ENCODE measurements at places on chromosomes 2 and 18.

DNA sequence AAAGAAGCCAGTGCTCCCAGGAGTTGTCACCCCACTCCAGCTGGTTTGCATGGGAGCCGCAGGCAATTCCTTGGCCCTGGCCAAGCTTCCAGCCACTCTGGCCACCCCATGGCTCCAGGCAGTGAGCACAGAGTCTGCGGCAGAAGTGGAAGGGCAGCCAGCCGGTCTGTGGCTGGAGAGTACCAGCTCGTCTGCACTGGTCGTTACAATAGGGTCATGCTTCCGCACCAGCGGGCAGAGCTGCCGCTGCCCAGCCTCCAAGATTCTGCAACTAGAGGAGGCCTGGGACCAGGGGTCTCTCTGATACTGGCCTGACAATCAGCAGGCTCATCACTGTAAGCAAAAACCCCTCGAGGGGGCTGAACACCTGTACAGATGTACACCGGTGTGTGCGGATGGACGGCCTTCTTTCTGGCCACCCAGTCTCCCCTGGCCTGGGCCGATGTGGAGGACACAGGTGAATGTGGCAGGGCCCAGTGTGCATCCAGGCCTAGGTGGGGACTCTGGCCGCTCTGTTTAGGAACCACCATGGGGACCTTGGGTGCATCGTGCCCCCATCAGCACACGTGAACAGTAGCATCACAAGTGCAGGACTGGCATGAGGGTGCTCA, 51.9 kb upstream of the ODC1 start:
- no peak for DNase-seq

DNA sequence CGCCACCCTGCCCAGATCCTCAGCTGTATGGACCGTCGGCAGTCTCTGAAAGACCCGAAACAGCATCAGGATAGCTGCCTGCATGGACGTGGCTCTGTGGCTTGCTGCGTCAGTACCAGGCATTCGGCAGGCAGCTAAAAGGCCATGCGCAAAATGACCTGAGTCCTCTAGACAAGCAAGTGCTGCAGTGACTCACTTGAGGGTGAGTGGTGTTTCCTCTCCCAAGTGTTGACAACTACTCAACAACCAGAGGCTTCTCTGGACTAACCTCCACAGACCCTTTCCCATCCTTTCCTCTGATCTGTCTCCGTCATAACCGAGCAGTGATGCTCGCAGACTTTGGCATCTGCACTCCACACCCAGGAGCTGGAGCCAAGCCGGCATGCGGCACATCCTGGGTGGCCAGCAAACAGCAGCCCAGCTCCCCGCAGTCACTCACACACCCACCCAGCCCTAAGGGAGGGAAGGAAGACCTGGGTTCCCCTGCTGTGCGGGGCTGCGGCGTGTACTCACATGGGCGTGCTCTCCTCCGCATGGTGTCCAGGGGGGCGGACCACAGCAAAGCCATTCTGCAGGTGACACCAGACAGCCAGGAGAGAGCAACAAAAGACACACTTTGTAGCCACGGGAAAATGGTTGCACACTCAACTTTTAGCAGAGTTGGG, 239.3 kb downstream of the TWIST2 start:
- DNase-seq, result no peak

DNA sequence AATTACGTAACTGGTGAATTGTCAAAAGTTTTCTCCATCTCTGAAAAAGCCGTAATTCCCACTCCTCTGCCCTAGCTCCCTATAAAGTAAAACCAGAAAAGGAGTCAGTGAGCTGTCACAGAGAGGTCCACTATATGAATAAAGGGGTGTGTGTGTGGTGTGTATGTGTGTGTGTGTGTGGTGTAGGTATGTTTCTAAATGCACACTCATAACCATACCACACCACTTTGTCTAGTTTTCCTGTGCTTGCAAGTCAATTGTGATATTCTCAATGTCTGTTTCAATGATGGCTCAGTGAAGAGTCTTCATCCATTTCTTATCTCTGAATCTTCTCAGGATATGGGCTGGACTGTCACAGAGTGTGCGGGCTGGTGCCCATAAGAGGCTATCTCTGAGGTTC, 54.8 kb upstream of the CCDC68 start:
- no peak for DNase-seq

DNA sequence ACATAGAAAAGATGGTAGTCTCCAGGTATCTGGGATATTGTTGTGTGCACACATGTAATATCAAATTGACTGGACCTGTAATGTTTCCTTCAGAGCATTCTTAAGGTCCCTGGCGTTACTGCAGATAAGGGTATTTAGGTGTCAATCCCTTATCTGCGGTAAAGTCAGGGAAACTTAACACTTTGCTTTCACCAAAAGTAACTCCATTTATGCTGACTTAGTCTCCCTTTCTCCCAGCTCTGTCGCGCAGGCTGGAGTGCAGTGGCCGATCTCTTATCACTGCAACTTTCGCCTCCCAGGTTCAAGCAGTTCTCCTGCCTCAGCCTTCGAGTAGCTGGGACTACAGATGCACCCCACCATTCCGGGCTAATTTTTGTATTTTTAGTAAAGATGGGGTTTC, 1.8 kb downstream of the CNNM3 start:
- no peak for DNase-seq

DNA sequence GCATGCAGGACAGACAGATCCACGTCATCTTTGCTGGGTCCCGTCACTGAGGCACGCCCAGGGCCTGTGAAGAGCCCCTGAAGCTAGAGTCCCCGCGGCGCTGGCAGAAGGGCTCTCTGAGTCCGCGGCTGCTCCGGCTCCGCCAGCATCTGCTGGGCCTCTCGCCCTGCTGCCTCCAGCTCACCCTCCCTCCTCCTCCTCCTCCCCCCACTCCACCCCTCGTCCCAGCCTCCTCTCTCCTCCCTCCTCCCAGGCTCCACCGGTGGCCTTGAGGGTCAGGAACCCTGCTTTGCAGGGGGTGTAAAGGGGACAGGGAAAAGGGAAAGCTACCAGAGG, at the start of gene TNS1:
TNS1 (minus strand) TSS at position 151 of the 336 bp plus-strand sequence; CDS start at position 28, 123 bp downstream.
- DNase-seq, result no peak

GRCh38 chr2:68190991-68191731, 33.5 kb downstream of the PNO1 start:
- DNase-seq, result no peak

DNA sequence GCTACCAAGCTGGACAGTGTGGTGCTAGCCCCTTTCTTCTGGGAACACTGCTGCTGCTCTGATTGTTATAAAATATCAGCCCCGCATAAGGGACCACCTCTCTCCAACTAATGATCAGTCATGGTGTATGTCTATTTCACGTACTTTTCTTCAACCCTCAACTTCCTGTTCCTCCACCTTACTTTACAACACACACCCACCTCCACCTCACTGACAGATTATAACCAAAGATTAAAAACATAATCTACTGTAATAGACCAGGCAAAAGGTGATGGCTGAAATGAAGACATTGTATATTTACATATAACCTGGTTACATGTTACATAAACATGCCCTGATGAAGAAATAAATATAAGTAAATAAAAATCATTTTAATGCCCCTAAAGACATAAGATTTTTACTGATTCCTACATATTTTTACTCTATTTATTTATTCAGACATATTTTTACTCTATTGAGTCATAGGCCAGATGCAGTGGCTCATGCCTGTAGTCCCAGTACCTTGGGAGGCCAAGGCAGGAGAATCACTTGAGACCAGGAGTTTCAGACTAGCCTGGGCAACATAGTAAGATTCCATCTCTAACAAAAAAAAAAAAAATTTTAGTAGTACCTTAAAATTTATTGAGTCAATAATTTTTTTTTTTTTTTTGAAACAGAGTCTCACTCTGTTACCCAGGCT, 12.8 kb downstream of the STK39 start:
- DNase-seq, result no peak

DNA sequence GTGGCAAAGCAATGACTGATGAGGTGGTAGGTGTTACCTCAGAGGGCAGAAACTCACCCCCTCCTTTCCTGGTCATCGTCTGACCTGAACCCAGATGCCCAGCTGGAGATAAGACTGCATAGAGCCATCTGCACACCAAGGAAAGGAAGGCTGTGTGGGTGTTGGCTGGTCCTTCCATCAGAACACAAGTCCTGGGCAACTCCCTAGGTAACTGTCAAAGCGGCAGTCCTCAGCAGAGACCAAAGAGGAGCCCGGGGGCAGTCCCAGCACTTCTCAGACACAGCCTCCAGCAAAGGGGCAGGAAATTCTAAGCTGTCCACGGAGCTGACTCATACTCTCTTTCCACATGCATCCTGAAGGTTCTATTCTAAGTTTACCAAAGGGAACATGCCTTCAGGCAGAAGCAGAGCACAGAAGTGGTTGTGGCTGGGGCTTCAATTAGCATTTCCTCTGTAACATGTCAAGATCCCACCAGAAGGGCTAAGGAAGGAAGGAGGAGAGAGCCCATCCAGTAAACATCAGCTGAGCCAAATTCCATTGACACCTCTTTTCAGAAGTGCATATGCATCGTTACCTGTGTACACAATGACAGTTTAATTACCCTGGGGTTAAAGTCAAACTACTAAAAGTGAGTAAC, 54.7 kb downstream of the SPRED2 start:
- DNase-seq, result no peak

GRCh38 chr2:148402786-148403185, 241.8 kb upstream of the EPC2 start:
- DNase-seq, result no peak

DNA sequence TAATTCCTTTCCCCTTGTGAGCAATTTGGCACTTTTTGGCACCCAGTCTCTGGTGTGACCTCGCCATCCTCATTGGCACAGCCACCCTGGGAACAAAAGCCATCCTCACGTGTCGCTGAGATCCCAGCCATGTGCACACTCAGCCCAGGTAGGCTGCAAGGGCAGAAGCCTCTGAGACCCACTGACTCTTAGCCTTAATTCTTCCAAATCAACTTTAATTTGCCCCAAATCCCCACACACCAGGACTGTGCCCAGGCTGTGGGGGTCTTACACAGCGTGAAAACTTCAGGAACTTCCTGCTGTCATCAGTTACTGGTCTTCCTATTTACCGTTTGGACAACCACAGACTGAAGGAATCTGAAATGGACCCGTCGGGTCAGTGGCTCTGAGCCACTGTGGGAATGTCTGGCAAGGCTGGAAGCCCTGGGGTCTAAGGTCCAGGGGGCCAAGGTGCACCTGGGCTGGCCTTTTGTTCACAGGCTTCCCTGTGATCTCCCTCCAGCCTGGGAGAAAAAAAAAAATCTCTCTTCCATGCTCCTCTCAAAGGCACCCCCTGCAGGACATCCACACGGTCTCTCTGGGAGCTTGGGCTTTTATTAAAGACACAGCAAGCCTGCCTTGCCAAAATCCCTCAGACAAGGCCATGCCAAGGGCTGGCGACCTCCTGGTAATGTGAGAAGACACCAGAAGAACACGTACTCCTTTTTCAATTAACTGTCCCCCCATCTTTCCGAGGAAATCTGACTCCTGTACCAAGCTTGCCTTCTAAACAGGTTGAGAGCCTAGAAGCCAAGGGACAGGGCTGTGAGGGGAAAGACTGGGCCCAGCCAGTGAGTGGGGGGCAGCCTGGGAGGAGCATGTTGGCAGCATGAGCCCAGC, 42.1 kb upstream of the LAPTM4A start:
- no peak for DNase-seq

DNA sequence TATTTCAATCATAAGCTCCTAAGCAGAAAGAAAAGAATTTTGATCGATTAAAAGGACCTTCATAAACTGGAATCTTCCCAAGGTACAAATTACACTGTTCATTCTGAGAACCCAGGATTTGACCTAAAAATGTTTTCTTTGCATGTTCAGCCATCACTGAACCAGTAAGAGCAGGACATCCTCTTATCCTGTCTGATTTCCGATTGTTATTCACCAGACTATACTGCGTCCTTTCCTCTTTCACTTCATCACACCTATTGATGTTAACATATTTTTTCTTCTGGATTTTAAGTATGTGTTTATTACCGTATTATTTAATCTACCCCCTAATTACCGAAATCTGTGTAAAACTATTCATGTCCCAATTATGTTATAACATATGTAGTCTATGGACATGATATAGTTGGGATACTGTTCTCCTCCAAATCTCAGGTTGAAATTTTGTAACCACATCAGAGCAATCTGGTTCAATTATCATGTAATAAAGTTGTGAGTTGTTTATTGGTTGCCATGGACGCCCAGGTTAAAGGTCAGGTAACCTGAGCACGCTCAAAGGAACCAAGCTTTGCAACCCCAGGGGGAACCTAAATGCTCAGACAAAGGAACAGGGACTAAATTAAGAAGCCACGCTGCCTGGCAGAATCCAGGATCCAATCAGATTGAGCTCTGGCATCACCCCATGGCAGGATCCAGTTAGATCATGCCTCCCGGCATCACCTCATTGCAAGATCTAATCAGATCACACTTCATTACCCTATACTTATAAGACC, 11.6 kb upstream of the TBC1D8 start:
- no peak for DNase-seq

GRCh38 chr2:216911886-216912285, 52.0 kb upstream of the TNP1 start:
- no peak for DNase-seq

DNA sequence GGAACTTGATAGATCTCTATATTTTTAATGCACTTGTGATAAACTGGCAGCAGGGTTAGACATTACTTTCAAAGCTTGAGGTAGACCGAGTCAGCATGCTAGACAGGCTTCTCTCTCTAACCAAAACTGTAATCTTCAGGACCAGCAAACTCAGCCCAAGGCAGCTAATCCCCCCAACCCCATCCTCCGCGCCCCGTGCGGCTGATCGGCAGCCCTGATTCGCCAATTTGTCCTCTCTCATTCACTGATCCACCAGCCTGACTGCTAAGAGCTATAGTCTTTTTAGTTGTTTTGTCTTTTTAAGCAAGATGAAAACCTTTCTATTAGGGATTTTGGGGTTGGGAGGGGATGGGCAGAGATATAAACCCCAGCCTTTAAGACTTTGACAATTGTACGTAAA, 20.7 kb downstream of the ASPRV1 start:
- DNase-seq, result no peak

- no peak for DNase-seq
Measured at GRCh38 chr2:226066873-226067272, 667.4 kb downstream of the NYAP2 start.

DNA sequence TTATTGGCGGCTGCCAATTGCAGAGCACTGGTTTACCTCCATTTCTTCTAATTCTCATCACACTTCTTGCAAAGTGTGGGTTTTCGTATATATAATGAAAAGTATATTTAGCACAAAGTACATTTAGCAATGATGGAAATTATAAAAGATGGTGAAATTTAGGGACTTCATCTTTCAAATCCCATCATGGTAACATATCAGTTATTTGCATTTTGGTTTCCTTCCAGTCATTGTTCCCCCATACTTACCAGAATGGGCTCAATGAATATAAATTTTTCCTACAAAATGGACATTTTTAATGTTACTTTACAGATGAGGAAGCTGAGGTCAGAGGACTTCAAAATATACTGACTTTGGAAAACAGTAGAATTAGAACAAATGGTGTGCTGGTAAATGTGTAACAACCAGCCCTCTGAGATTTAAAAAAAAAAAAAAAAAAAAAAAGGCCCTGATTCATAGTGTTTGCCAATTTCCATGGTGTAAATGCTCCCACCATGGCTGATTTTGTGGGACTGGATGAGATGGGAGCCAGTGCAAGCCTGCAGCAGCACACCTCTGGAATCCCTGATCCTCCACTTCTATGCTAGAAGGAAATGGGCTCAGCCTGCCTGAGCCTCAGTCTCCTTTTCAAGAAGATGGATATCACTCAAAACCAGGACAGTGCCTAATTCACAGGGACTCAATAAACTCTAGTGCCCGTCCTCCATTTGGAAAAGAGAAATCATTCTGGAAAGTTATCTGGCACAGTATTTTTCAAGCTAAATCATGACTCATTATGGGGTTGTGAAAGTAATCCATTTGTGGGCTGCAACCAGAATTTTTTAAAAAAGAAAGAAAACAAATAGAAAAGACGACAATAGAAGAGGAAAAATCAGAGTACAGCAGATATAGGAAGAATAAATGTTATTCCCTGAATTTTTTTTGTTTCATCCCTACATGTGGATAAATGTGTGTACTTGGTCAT, 34.0 kb downstream of the LBH start:
- DNase-seq, result no peak

- DNase-seq, result no peak
Measured at GRCh38 chr2:231036131-231036530, 1.2 kb upstream of the C2orf72 start.
